CMK (cell line): ENCODE measurements at places on chromosomes 12 and 14.

DNA sequence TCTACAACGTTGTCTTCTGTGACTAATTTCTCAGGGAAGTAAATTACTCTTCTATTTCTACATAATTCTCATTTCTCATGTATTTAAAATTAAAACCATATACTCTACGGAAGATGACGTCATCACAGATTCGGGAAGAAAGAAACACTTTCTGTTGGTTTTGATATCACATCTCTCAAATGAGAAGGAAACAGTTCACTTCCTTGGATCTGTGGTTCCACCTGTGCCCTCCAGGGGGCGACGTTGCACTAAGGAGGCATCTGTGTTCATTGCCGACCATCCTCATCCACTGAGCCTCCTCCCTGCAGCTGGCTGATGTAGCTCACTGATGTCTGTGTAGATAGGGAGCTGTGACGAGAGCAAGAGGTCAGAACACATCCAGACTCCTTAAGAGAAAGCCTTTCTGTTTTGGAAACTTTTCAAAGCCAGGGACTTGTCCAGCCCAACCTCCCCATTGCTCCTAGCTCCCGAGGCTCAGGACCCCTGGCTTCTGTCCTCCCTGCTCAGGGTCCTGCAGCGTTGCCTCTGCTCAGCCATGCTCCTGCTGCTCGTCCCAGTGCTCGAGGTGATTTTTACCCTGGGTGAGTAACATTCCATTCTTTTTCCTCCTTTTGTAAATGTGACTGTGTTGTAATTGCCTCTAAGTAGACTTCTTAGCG, 172.7 kb upstream of the OR4E1 start:
- DNase-seq = no peak

DNA sequence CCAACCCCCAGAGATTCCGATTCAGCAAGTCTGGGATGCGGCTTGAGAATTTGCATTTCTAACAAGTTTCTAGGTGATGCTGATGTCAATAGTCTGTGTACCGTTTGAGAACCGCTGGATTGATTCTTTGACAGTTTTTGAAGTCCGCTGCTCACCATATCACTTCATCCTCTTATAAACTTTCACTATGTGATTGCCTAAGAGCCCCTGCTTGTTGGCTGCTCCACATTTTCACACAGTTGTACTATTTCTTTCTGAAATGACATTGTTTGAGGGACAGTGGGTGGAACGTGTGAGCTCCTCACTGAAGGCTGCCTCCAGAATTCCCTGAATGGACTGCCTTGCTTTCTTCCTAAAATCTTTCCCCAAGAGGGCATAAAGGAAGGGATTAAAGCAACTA, 7.7 kb downstream of the C3AR1 start:
- DNase-seq = no peak

DNA sequence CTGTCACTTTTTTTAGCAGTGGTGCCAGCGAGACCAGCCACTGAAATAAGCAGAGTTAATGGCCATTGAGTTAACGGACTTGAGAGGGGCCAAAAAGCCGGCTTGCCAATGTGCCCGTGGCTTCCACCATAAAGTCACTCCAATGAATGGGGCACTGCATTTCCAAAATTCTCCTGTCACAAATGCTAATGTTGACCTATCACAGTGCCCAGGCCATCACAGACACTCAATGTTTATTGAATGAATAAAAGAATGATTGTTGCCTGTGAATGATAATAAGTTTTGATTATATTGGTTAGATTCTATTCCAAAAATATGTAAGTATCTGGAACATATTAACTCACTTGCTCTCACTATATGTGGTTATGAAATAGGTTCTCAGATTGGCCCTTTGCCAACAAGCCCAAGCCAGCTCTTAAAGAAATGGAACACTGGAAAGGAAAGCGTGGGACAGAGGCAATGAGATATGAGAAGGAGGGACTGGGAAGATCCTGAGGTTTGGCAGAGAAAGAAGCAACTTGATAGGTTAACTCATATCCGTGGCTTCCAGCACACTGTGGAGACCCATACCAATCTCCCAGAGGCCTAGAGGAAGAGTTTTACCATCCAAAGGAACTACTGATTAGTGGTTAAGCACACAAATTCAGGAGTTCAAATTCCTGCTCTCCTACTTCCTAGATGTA, 108.7 kb downstream of the BTG1 start:
- no peak for DNase-seq

DNA sequence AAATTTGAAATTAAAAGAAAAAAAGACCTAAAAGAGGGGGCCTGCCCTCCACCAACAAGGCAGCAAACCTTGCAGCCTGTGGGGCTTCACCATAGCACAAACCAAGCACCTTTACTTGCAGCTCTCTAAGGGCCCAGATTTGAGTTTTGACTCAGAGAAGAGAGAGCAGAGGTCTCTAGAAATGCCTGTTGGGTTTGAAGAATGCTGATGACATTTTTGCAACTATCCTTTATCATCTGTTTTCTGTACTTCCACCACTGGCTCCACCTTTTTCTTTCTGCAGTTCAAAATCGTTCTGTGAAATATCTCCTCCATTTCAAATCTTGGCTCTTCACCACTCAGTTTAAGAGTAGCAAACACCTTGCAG, 83.8 kb upstream of the HMGA2 start:
- no peak for DNase-seq

- DNase-seq = peak; percentile 71
Observed at GRCh38 chr12:53258541-53259539, 9.3 kb upstream of the ESPL1 start.

DNA sequence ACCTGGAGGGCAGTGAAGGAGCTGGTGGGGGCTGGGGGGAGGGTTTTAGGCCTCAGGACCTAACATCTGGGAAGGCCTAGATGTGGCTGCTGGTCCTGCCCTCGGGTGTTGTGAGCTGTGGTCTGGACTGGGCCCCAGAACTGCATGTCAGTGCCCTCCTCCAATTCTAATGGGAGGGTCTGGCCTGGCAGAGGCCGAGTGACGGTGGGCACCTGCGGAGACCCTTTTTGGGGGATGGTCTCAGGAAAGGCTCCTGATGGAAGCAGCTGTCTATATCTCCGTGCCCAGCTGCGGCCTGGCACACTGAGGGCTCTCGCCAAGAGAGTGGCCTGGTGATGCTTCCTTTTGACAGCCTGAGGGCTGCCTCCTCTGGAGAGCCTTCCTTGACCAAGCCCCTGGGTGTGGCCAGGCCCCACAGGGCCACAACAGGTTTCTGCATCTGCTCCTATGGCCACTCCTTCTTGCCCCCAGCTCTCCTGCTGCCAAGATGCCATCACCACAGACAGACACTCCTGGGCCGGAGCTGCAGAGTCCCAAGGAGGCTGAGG, 5.3 kb downstream of the EXOC3L4 start:
- no peak for DNase-seq

GRCh38 chr12:107320033-107320928, 226.9 kb upstream of the CRY1 start:
- no peak for DNase-seq
